Stimulated activated CD4-positive, alpha-beta T cell treated with anti-CD3 and anti-CD28 coated beads, TNF-alpha, amount 100 ng/mL, for 48 hours (primary cell): ENCODE measurements at places on chromosomes 4 and X.

DNA sequence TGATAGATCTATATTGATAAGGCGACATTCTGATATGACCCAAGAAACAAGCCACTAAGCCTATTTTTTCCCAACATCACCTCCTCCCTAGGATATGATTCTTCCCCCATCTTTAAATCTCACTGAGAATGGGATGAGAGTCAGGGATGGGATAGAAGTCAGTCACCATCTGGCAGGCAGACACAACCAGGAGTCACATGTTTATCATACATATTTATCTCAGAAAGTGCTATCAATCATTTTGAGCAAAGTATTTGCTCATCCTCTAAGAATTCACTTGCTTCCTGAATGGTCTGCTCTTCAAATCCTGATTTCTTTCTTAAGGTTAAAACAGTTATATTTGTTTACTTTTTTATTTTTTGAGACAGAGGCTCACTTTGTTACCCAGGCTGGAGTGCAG is 20.3 kb downstream of the DNAAF6 start:
- DNase-seq = no peak

- no peak for DNase-seq
Observed at GRCh38 chrX:981791-982626, 230.4 kb downstream of the CRLF2 start.

- no peak for DNase-seq
Observed at GRCh38 chrX:52270453-52271116, 85.9 kb downstream of the MAGED4 start.

DNA sequence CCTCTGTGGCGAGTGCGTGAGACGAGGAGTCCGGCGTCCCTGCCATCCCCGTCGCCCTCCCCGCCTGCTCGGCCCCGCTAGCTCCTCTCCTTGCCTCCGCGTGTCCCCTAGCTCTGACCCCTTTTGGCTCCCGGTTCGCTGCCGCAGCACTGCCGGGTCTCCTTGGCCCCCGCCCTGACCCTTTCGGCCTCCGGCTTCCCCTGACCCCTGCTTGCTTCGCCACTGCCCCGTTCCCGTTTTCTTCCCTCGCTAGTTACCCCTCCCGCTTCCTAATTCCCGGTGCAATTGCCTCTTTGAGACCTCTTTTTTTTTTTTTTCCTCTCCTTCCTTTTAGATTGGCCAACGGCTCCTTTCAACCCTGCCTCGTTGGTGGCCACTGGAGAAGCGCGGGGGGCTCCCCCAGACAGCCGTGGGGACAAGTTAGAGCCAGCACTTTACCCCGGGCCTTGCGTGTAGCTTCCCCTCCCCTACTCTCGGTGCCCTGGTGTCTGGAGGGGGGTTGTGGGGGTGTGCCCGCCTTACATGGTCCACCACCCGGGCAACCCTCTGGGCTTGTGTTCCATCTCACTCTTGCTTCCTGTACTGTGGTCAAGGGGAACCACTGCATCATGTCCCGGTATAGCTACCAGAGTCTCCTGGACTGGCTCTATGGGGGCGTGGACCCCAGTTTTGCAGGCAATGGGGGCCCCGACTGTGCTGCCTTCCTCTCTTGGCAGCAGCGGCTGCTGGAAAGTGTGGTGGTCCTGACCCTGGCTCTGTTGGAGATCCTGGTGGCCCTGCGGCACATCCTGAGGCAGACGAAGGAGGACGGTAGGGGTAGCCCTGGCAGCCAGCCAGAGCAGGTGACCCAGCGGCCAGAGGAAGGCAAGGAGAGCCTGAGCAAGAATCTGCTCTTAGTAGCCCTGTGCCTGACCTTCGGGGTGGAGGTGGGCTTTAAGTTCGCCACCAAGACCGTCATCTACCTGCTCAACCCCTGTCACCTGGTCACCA is 548 bp downstream of the TMEM164 start:
- DNase-seq = no peak
